ENCODE measurements at places on chromosomes 4 and X. TPM values are rescaled to one million over a fixed set of nuclear protein-coding genes. Genes with fewer than 3 reads are reported as not detected.

GRCh38 chr4:145490796-145491195 lies 9.1 kb downstream of the SMAD1 start:
- no peak overlapping the region for H3K27ac ChIP-seq
- no peaks in the 10 kb centered on the region for H3K27me3 ChIP-seq
- DNase-seq = no peak
- no peak overlapping the region for H3K4me3 ChIP-seq
- H3K4me1 ChIP-seq = peaks cover 15% of the 10 kb centered on the region

DNA sequence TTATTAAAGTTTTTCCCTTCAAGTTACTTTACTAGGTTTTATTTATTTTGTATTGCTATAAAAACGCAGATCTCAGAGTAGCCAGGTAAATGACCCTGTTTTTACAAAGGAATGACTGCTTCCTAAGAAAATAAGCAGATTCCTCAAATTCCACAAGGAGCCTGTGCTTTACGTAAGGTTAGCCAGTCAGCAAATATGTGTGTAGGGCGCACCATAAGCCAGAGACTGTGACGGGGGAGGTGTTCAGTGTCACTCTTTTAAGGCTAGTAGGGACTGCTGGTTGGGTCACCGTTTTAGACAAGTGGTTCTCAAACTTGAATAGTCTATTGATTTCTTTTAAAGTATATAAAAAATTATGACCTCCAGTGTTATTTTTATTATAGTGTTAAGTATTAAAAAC lies 119.9 kb downstream of the ANK2 start:
- no peaks in the 10 kb centered on the region for H3K36me3 ChIP-seq
- peaks cover 27% of the 10 kb centered on the region for H3K27me3 ChIP-seq
- H3K4me3 ChIP-seq = no peak overlapping the region
- H3K27ac ChIP-seq = peak overlapping the region; percentile 66
- no peak for DNase-seq

DNA sequence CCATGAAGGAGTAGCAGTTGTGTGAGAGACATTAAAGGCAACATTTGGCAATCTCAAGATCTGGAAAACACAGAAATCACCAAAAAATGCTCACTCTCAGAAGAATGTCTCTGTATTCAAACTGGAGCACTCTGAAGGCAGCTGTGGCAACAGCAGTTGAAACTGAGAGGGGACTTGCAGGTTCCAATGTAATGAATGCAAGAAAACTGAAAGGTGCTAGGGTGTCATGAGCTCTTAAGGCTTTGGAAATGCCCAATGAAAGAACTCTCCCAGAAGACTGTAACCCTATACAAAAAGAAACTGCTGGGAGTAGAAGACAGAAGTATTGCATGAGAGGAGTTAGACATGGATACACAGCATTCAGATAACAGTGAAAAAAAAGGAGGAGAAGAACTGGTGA lies 118.2 kb upstream of the HTR2C start:
- no peak overlapping the region for H3K27ac ChIP-seq
- H3K27me3 ChIP-seq = peaks cover 59% of the 10 kb centered on the region
- no peak overlapping the region for H3K4me3 ChIP-seq
- no peaks in the 10 kb centered on the region for H3K36me3 ChIP-seq
- H3K4me1 ChIP-seq = peaks cover 4% of the 10 kb centered on the region
- DNase-seq = no peak

DNA sequence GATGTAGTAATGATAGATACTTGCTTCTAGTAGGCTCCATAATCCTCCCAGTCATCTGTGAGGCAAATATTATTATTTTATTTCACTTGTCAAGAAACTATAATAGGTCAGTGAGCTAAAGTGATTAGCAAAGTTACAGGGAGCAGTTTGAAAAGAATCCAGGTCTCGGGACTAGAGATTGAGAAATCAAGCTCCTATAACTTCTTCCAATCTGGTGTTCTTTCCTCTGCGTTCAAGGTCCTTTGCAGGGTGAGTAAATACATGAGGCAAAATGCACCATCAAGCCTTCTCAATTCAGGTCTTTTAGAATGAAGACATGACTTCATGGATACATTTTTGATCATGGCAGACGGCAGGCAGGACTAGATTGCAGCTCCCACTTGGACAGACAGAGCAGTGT lies 150.4 kb downstream of the FRAS1 start:
- H3K36me3 ChIP-seq = peaks cover 7% of the 10 kb centered on the region
- no peak for DNase-seq
- no peak overlapping the region for H3K4me3 ChIP-seq

DNA sequence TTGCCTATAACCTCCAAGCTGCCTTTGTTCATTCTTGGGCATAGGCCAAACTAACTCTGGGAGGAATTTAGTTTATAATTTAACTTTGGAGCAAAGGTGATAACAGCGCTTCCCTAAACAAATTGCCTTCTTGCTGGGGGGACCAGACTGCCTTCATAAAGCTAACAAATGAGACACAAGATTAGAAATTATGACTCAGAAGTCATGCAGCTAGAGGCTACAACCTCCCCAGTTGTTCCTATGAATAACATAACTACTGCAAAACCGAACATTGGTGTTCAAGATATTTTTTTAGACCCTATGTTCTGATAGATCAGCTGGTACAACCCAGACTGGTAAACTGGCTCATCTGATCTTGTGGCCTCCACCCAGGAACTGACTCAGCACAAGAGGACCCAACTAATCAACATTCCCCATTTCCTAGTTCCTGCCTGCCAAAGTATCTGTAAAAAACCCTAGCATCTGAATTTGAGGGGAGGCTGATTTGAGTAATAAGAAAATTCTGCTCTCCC lies 22.0 kb upstream of the TMPRSS11B start:
- H3K4me3 ChIP-seq = no peak overlapping the region
- no peak overlapping the region for H3K27ac ChIP-seq
- peaks cover 8% of the 10 kb centered on the region for H3K36me3 ChIP-seq
- DNase-seq = no peak
- no peaks in the 10 kb centered on the region for H3K27me3 ChIP-seq
- H3K4me1 ChIP-seq = peaks cover 7% of the 10 kb centered on the region

DNA sequence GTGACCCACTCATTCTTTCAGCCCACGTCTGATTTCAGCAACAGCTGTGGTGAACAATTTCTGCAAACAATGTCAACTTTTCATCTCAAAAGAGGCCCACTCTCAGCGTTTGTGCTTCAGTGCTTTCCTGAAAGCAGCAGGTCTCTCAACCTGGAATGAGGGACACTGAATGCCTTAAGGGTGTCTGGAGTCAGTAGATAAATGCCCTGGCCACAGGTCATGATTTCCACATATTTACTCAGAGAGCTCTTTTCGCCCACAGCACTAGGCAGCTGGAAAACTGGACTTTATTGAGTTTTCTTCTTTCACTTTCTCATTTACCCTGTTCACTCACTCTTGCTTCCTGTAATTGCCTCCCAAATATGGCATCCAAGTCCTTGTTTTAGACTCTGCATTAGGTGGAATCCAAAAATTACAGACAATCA lies 52.8 kb downstream of the NPFFR2 start:
- H3K27ac ChIP-seq = no peak overlapping the region
- no peak overlapping the region for H3K4me3 ChIP-seq
- H3K36me3 ChIP-seq = no peaks in the 10 kb centered on the region
- H3K4me1 ChIP-seq = peaks cover 4% of the 10 kb centered on the region

The SLC10A4 gene
- total RNA-seq = 2.7 TPM

The SHROOM4 gene
- 6.6 TPM for total RNA-seq

Data from progenitor cell of endocrine pancreas (in vitro differentiated cells).